ENCODE measurements at places on chromosomes 16 and 17.

GRCh38 chr16:86288716-86289294 lies 221.5 kb upstream of the FOXF1 start:
- no peak for DNase-seq

GRCh38 chr17:49646391-49647255 lies 31.3 kb downstream of the SPOP start:
- DNase-seq, result peak; percentile 15

- no peak for DNase-seq
Measured at GRCh38 chr16:47876511-47876910, 279.3 kb downstream of the ABCC12 start.

DNA sequence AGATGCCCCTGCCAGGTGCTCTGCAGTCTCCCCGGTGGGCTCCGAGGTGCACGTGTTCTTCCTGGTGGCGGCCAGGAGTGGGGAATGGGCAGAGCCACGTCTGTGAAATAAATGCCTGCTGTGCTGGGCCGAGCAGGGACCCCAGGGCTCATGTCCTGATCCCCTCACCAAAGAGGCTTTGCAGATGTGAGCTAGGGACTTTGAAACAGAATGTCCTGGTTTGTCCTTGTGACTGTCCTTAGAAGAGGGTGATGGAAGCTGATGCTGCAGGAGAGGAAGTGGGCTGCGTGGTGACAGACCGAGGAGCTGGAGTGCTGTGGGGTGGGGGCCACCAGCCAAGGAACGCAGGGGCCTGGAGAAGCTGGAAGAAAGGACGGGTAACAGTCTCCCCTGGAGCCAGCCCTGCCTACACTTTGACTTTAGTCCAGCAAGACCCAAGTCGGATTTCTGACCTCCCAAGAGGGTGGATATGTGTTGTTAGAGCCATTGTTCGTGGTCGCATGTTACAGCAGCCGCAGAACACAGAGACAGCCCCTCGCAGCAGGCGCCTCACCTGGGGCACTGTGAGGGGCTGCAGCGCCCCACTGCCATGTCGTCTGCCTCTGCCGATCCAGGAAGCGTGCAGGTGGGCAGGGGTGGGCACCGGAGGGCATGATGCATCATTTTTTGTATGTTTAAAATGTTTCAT lies 217.9 kb upstream of the CIBAR2 start:
- DNase-seq, result no peak

DNA sequence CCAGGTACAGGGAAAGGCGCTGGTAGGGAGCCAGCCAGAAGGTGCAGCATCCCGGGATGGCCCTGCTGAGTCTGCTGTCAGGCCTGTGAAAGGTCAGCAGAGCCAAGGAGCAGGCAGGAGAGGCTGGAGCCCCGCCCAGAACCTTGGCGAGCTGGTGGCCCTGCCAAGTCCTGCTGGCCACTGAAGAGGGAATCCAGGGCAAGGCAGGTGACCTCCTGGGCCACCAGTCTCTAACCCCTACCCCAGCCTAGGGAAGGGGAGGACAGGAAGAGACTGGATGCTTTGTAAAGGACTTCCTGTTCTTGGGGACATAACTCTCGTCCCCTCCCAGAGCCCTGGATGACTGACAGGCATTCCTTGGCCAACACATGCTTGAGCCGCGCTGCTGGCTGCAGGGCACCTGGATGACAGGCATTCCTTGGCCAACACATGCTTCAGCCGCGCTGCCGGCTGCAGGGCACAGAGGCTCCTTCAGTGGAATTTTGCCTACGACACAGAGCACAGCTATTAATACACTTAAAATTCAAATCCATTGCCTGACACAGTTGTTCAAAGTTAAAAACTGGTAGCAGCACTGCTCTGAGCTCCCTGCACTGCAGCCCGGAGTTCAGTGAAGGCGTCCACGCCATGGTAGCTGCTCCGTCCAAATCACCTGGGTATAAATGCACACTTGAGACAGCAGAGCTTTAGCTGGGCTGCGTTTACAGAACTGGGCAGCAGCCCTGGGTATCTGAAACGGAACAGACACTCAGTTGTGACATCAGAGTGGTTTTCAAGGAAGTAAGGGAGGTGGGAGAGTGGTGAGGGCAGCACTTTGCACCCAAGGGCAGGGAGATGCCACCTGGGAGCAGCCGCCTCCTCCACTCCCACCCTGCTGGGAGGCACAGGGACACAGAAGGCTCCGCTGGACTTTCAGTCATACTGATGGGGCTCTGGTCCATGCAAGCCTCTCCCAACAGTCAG lies 2.0 kb upstream of the BRICD5 start:
- DNase-seq, result peak; percentile 50

DNA sequence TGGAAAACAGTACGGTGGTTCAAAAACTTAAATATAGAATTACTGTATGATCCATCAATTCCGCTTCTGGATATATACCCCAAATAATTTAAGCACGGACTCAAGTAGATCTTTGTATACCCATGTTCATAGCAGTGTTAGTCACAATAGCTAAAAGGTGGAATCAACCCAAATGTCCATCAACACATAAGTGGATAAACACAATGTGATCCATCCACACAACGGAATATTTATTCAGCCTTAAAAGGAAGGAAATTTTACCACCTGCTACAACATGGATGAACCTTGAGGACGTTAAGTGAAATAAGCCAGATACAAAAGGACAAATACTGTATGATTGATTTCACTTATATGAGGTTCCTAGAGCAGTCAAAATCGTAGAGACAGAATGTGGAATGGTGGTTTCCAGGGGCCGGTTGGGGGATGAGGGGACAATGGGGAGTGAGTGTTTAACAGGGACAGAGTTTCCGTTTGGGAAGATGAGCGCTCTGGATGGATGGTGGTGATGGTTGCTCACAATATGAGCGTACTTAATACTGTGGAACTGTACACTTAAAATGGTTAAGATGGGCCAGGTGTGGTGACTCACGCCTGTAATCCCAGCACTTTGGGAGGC lies 5.4 kb upstream of the RNF222 start:
- DNase-seq, result no peak

- DNase-seq, result no peak
Measured at GRCh38 chr16:23999663-24000062, 163.9 kb downstream of the PRKCB start.

- DNase-seq, result no peak
Measured at GRCh38 chr17:75128694-75129505, 2.6 kb downstream of the NT5C start.

DNA sequence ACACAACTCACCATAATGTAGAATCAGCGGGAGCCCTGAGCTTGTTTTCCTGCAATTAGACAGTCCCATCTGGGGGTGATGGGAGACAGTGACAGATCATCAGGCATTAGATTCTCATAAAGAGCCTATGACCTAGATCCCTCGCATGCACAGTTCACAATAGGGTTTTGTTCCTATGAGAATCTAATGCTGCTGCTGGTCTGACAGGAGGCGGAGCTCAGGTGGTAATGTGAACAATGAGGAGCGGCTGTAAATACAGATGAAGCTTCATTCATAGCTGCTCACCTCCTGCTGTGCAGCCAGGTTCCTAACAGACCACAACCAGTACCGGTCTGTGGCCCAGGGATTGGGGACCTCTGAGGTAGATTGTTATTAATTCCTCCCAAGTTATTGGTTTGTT lies 2.9 kb upstream of the DOK4 start:
- no peak for DNase-seq

DNA sequence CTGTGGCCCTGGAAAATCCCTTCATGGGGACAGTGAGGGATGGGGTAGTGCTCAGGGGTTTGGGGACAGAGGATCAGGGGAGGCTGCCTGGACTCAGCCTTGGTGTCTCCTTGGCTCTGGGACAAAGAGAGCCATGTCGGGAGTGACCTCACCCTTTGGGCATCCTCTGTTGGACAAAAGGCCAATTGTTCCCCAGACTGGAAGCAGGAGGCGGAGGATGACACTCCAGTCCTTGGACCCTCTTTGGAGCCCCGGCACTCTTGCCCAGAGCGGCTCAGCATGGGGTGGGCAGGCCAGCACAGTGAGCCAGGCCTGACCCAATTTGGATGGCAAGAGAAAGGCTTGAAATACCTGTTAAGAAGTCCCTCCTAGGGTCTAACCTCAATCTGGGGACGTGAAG lies 39.4 kb upstream of the PHB1 start:
- no peak for DNase-seq

DNA sequence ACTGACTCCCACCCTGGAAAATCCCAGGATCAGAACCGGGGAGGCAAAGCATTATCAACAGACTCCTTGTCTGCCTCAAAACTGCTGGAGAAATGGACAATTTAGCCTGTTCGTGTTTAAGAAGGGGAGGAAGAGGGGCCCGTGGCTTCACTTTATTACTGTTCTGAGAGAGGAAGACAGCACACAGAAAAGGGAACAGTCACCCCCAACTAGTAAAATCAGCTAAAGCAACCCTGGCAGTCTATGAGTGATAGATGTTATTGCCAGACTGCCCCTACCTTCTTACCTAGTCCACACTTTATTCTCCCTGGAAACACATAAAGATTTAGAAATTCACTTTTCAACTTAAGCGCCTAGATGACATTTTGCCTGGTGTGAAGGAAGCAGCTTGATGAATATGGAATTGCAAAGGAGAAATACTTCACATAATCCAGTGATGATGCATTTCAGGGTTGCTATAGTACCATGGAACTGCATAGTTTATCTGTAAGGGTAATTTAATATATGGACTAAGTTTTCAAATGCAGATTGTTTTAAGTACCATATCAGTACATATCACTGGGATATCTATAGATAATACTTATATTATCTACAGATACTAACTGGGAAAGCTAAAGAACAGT lies 36.9 kb upstream of the TRAP1 start:
- DNase-seq, result no peak

- DNase-seq, result no peak
Measured at GRCh38 chr16:68234188-68235107, 1.5 kb downstream of the ESRP2 start.

DNA sequence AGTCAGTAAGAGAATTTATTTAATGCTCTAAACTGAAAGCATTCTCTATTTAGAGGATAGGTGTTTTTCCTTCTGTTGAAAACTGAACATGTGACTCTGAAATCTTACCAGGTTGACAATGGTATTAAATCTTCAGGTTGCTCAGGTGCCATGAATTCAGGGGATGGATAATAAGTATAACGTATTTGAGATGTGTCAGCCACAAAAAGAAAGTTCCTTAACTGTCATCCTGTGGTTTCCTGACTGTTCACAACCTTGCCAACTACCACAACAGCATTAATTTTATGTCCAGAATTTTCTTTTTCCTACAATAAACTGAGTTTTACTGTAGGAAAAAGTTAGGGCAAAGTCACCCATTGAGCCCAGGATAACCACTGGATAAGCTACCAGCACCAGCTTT lies 243.3 kb upstream of the PSMD7 start:
- DNase-seq, result no peak

DNA sequence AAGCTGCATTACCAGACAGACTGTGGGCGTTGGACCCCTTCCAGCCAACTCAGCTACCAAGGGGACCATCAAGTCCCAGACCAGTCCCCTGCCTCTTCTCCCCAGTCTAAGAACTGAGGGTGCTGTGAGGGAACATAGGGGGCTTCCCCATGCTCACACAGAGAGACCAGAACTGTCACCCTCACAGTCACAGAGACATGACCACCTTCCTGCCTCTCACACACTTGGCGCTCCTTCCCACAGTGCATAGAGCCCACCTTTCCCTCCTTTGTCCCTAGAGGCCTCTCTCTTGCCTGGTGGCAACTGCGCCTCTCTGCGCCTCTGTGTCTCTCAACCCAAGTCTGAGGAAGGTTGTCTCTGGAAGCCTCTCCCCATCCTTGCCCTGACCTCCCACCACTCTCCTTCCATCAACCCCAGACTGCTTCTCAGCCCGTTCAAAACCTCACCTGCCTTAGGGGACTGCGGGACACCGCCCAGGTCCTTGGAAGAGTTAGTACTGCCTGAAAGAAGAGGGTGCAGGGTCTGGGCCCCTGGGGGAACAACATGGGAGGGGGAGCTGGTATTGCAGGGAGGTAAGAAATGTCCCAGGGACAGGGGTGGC lies 6.1 kb upstream of the LHX1 start:
- DNase-seq, result no peak

GRCh38 chr16:89395150-89396142 lies 94.9 kb downstream of the ANKRD11 start:
- DNase-seq, result no peak

DNA sequence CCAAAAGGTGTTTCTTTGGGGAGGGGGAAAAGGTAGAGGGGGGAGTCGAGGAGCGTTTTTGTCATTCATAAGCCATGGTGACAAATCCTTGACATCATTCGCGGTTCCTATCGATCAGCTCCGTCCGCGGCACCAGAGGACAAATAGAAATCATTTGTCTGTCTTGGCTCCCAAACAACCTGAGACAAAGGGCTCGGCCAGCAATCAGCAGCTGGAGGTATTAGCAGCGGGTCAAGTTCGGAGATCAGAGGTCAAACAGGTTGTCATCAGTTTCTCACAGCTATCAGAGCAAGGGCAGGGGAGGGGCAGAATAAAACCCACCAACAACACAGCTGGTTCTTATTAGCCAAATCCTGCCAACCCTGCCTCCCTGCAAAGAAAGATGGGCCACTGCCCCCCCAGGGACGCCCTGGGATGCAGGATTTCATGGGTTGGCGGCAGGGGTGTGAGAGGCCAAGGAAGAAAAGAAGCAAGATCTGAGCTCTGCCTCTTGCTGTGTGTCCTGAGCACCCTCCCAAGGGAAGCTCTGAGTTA lies 145.3 kb upstream of the LHX1 start:
- no peak for DNase-seq

DNA sequence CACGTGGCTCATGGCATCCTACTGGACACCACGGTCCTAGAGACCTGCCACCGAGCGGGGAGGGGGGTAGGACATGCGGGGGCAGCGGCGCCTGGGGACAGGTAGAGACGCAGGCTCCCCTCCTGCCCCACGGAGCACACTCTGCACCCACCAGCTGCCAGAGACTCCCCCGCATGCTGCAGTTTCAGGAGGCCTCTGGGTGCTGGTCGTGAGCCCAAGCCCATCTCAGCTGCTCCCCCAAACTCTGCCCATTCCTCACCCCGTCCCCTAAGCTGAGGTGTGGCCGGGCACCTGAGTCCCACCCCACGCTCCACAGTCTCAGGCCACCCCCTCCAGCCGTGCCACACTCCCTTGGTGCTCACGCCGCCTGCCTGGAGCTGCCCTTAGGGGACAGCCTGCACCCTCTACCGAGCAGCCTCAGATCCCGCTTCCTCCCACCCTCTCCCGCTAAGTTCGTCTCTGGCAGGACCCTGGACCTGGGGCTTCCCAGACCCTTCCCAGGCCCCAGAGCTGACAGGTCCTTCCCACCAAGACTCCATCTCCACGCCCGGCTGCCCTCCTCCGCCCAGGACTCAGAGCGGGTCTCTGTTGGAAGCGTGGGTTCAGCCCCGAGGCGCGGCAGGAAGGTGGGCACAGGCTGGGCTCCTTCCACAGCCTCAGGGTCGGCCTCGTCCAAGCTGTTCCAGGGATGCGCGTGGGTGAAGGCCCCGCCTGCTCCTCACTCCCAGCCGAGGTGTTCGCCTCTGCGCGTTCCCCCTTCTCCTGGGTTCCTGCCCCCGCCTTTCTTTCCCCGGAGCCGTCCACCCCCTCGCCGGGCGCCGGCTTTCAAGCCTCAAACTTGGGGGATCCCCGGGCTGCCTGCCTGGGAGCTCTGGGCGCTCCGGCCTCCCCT lies 1.3 kb downstream of the RAB40B start:
- DNase-seq, result no peak

GRCh38 chr17:5672141-5672540 lies 87.8 kb upstream of the NLRP1 start:
- DNase-seq, result no peak
